Foreskin melanocyte (primary cell): ENCODE measurements at places on chromosomes 3 and 15.

- DNase-seq, result peak; percentile 56
Observed at GRCh38 chr3:53842436-53843194, 3.6 kb downstream of the CHDH start.

DNA sequence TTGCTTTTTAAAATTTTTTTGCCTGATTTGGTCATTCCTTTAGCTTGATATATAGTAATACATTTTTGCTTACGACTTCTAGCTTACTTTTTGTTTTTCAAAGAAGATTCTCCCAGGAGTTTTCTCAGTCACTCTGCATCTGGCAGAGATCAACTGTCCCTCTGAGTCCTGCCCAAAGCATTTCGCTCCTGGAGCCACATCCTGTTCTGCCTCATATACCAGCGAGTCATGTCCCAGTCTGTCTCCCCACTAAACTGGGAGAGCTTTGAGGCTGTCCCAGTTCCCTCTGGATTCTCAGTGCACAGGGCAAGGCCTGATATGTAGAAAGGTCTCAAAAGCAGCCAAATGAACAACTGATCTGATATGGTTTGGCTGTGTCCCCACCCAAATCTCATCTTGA is 326.3 kb downstream of the ARRDC4 start:
- no peak for DNase-seq

- no peak for DNase-seq
Observed at GRCh38 chr3:112117841-112118571, 15.0 kb downstream of the GCSAM start.

DNA sequence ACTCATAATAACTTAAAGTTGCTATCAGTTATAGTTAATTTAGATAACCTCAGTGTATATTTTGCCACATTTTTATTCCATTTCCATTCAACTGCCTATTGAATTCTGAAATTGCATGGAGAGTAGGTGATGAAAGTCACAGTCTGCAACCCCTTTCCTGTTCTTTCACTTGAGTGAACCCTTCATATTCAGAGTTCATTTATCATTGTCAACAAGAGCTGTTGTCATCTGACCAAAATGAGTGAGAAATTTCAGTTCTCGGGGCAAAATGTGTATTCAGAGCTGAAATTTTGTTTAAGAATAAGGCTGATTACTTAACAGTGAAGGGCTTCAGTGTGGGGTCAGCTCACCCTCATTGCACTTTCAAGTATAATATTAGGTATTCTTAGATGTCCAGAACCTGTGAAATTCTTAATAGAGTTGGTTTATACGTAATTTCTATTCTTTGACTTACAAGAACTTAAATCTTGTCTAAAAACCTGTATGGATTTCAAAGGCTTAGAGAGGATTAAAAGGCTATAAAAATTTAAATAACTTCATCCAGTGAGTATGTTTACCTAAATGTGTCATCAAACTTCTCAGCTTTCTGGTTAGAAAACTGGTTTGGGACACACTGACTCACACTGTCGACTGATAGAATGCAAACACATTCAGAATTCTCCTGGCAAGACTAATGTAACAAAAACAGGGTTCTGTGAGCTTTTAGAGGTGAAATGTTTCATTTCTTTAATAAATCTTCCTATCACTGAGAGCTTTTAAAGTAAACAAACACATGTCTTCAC is 92.2 kb downstream of the CMSS1 start:
- no peak for DNase-seq

- no peak for DNase-seq
Observed at GRCh38 chr15:40092256-40092978, 16.3 kb downstream of the BMF start.

DNA sequence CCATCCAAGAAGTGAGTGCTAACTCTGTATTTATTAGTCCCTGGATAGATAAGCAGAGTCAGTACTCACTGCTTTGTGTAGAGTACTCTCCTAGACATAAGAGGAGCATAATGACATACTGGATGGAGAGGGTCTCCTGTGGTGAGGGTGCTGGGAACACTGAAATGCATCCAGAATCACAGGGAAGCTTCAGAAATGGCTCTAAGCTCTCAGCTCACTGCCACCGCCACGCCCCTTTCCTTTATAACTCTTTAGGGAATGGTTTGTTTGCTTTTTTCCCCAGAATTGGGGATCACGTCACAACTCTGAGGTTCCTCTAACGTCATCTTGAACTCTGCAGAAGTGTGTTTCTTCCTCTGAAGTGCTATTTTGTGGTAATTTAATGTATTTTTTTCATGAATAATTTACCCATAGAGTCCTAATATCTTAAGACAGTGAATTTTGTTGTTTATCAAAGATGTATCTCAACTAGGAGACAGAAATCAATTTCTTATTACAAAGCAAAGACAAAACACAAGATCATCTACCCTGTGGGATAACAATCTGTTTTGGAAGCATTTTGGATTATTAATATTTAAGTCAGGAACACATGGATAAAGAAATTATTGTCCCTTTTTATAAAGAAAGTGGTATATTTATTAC is 154.6 kb downstream of the PTPRG start:
- no peak for DNase-seq

DNA sequence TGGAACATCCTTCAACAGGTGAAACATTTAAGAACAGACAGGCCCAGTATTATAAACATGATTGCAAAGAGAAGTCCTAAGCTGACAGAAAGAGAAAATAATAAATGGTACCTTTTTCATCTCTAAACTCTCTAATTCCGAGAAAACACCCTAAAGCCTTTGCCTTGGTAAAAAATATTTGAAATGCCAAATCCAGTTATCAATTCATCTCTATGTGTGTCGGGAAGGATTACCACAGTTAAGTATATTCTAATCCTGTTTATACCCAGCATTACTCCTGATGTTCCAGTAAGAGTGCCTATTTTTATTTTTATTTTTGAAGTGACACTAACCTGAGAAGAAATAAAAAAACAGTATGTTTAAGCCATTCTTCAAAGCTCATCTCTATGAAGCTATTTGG is 219.3 kb upstream of the NANOGP8 start:
- DNase-seq, result no peak

DNA sequence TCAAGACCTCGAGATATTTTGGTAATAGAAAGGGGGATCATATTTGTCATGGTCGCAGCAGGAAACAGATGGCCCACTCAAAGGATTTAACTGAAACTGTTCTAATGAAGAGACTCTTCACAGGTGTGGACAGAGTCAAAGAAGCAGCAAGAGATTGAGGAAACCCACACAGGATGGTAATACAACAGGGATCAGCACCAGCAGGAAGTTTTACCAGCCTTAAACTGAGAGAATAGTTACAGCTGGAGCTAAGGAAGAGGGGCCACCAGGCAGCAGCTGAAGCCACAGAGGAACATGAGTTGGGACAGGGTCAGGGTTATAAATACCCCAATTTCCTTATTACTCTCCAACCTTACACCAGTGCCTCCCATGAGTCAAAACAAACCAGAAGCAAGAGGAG is 131.8 kb upstream of the UBE2E2 start:
- DNase-seq, result no peak

DNA sequence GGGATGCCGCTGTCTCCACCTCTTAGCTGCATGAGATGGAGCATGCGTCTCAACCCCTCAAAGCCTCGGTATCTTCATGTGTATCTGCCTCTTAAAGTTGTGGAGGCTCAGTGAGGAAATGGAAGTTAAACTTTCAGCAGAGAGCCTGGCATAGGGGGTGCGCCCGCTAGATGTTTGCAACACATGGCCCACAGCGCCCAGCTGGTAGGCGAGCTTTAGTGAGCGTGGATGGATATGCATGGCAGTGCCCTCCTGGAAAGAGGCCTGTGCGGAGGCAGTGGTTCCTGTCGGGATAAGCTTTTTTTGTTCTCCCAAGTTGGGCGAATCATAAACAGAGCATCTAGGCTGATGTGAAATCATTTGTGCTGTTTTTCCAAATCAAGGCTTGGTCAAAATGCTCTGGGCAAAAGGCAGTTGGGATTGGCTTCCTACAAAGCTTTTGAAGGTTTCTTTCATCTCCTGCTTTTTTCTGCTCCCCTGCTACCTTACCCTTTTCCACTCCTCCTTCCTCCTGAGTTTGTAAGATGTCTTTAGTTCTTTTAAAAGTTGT is 272.4 kb upstream of the TPM1 start:
- DNase-seq, result no peak

DNA sequence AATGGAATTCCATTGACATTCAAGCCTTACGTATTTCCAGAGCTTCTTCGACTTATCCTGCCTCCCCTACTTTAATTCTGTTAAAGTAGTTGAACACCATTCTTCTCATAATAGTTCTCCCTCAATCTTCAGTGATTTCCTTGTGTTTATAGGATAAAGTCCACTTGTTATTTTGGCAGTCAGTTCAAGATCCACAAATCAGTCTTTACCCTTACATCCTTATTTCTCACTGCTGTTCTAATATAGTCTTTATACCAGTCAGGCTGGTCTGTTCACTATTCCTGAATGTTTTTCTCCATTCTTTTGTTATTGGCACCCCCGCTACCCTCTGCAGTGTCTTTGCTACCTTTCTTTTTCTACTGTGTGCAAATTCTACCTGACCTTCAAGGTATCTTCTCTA is 29.7 kb downstream of the ATP6V1A start:
- DNase-seq, result no peak

DNA sequence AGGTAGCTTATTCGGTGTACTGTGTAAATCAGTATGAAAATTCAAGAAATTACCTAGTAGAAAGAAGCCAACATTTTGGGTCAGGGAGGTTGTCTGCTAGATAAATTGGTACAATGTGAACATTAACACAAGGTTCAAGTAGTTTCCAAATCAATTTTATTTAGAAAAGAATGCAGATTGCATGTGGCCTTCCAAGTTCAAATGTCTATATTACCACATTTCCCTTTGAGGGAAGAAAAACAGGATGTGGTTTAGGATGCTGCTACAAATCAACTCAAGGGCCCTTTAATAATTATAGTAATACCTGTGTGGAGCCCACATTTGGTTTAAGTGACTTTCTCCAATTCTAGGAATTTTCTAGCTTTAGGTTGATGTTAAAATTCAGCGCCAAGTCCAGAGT is 57.5 kb downstream of the CADPS start:
- DNase-seq, result no peak

- no peak for DNase-seq
Observed at GRCh38 chr3:179731544-179731943, 78.7 kb downstream of the USP13 start.

- DNase-seq, result no peak
Observed at GRCh38 chr15:52255008-52255407, 40.6 kb downstream of the MYO5C start.

GRCh38 chr3:51929420-51930003 is 12.2 kb downstream of the RRP9 start:
- no peak for DNase-seq

GRCh38 chr3:184662187-184662586 is 49.7 kb downstream of the MAGEF1 start:
- DNase-seq, result no peak

DNA sequence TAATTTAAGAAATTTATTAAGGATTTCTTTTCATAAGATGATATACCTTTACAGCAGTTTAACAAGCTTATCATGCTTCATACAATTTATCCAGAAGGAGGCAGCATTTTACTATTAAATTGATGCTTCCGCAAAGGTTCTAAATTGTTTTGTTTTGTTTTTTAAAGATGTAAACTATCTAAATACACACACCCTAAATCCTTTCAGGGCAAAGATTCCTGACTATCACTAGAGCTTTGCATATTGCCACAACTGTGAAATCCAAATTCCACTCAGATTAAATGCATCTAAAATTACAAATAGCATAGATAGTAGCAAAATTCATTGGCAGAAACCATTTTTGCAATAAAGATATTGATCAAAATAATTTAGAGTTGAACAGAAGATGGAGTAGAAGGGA is 44.5 kb upstream of the CCNL1 start:
- peak; percentile 38 for DNase-seq

GRCh38 chr15:69154684-69155083 is 5.8 kb upstream of the GLCE start:
- DNase-seq, result no peak

DNA sequence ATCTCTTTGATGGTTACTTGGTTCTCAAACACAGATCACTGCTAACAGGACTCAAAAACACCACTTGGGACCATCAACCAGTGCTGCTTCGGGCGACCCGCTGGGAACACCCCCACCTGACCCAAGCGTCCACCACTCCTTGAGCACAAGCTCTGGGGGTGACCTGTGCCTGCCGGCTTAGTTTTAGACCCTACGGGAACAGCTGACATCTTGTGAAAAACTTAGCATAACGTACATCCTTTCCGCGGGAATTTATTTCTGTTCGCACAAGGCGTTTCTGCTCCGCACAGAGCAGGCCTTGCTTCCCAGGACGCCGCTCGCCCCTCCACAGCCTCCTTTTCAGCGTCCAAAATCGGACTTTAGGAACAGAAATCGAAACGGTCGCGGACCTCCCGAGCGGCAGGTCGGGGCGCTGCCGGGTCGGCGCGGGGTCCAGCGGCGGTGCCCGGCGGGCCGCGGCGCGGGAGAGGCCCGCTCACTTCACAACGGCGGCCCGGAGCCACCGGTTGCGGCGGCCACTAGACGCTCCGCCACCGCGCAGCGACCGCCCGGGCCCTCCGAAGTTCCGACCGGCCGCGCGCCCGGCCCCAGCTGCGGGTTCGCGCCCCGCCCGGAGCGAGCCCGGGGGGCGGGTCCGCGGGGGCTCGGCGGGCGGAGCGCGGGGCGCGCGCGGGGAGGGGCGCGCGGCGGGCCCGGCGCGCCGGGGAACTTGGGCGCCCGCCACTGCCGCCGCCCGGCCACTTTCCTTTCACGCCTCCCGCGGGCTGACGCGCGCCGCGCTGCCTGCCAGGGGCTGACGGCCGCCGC is 959 bp downstream of the SFMBT1 start:
- peak; percentile 44 for DNase-seq

GRCh38 chr15:52798529-52799101 is 8.5 kb upstream of the ONECUT1 start:
- no peak for DNase-seq

DNA sequence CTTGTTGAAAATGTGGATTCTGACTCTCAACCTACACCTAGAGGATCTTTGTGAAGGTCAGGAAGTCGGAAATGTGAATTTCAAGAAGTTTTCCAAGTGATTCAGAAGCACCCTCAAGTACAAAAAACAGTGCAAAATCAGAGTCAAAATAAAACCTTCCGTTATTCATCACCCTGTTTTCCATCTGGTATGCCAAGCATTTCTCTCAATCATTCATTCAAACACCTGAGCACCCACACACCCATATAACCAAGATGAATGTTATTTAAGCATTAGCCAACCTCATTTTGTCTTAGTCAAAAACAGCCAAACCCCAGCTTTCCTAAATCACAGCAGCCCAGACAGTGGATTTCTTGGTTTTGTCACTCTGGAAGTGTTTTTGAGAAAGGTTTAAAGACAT is 91.1 kb downstream of the OSBPL10 start:
- DNase-seq, result no peak

GRCh38 chr3:172307141-172307560 is 141.1 kb downstream of the GHSR start:
- DNase-seq, result no peak
